Activated CD8-positive, alpha-beta memory T cell treated with anti-CD3 and anti-CD28 coated beads, Interleukin-2, amount 10 ng/mL, durations not matched to agents 7 days and 5 days (primary cell): ENCODE measurements at places on chromosomes 7 and 10. TPM values are rescaled to one million over a fixed set of nuclear protein-coding genes. Genes with fewer than 3 reads are reported as not detected.

WNT8B gene
- not detected for total RNA-seq

DNA sequence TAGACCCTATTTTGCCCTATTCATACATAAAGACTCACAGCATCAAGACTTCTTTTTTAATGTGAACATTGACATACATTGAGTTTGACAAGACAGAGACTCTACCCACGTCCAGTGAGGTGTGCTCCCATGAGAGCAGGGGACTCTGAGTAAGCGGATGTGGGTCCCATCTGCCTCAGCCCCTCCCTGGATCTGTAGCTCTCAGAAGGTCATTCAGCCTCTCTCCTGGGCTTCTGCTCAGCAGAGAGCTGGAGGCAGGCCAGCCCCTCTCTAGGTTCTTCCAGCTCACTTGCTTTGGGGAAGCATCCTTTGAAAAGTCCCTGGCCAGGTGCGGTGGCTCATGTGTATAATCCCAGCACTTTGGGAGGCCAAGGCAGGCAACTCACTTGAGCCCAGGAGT, 146.9 kb upstream of the ZMIZ1 start:
- no peaks in the 10 kb centered on the region for H3K4me1 ChIP-seq
- no peak overlapping the region for H3K27ac ChIP-seq
- H3K27me3 ChIP-seq: no peaks in the 10 kb centered on the region
- DNase-seq: no peak

DNA sequence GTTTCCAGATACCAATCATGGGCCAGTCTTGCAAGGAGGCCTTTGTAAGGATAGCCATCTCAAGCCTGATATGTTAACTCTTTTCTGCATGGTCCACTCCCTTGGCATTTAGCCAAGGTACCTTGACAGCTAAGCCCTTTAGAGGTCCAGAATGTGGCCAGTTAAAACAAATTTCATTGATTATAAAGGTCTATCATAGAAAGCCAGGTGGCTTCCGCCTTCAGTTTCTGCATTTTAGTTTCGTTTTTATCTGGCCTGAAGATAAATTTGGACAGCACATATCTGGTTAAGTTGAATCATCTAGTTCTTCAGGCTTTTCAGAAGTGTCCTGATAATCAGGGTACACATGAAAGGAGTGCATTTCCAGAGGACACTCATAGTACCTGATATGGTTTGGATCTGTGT, 30.7 kb downstream of the ANKIB1 start:
- no peak overlapping the region for H3K4me3 ChIP-seq
- peaks cover 49% of the 10 kb centered on the region for H3K36me3 ChIP-seq
- H3K27ac ChIP-seq: peak overlapping the region; percentile 37
- peaks cover 8% of the 10 kb centered on the region for H3K4me1 ChIP-seq

GRCh38 chr10:9561821-9562505, 1455.7 kb upstream of the CELF2 start:
- no peak for DNase-seq
- no peak overlapping the region for H3K27ac ChIP-seq
- H3K4me1 ChIP-seq: no peaks in the 10 kb centered on the region
- H3K4me3 ChIP-seq: no peak overlapping the region
- no peaks in the 10 kb centered on the region for H3K27me3 ChIP-seq
- H3K36me3 ChIP-seq: no peaks in the 10 kb centered on the region

DNA sequence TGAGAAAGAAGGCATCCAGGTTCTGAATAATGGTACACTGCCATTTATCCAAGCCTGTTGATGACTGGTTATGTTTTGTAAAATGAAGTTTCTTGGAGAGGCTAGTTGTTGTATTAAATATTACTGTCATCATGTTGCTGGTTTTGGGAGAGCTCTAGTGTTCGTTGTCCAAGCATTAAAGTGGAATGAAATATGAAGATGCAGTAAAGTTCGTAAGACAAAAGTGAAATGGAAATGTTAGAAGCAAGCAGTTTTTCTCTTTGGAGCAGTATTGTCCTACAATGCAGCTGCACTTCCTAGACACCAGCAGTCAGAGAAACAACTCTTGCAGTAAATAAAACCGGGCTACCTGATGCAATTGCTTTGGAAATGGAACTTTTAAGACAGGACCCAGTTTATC, 156.8 kb upstream of the FZD1 start:
- H3K4me3 ChIP-seq: no peak overlapping the region
- H3K4me1 ChIP-seq: no peaks in the 10 kb centered on the region
- H3K27me3 ChIP-seq: peaks cover 2% of the 10 kb centered on the region
- DNase-seq: no peak

- peaks cover 27% of the 10 kb centered on the region for H3K4me1 ChIP-seq
- peak overlapping the region; percentile 85 for H3K4me3 ChIP-seq
- H3K27ac ChIP-seq: peak overlapping the region; percentile 92
- peaks cover 8% of the 10 kb centered on the region for H3K36me3 ChIP-seq
- DNase-seq: no peak
Measured at GRCh38 chr7:43926798-43927123, 525 bp downstream of the UBE2D4 start.

DNA sequence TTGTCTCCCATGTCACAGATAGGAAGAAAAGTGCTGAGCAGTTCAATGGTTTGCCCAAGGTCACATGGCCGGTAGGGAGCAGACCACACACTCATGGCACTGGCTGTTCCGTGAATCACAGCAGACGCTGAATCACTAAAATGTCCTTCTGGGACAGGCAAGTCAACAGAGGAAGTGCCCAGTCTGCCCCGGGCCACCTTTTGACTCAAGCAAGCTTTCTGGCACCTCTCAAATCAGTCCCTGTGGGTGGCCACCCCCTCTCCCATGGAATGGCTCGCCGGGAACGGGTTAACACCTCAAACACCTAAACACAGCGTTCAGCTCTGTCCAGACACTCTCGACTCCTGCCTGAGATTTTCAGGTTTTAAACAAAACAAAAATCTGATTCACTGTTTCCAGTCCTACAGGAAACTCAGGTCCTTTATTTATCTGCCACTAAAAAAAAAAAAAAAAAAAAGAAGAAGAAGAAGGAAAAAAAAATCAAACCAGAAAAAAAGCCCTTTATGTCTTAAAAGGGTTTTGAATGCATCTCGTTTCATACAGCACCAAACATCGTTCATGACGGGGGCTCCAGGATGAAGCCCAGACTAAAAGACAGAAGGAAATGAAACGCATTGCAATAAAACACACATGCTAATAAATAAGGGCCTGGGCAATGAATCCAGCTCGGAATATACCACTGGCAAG, 15.5 kb downstream of the CARD11 start:
- peaks cover 78% of the 10 kb centered on the region for H3K36me3 ChIP-seq
- H3K27ac ChIP-seq: peak overlapping the region; percentile 17
- H3K4me1 ChIP-seq: peaks cover 31% of the 10 kb centered on the region
- no peak overlapping the region for H3K4me3 ChIP-seq
